ENCODE measurements at places on chromosomes 3 and 15.
A peak's percentile ranks its signal among the peaks of the same experiment; 100 is the strongest.

DNA sequence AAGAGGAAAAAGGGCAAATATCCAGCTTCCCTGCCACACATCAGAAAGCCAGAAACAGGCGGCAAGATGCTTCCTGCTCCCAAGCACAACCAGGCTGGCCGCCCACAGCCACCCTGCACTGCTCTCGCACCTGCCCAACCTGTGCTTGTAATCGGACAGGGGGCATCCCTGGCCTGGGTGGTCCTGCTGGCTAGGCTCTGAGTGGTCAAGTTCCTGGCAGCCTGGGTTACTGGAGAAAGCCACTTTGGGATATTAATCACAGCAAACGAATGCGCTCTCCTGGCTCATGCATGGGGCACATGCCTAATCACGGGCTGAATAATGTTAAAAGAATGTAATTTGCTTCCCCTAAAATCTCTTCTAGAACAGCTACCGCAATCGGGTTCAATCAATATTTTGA is 442.4 kb downstream of the MCTP2 start:
- no peak for DNase-seq

- no peak for DNase-seq
These were observed 9.7 kb downstream of the ERC2 start for GRCh38 chr3:56458496-56459103.

GRCh38 chr3:51934991-51935885 is 6.5 kb downstream of the RRP9 start:
- no peak for DNase-seq

DNA sequence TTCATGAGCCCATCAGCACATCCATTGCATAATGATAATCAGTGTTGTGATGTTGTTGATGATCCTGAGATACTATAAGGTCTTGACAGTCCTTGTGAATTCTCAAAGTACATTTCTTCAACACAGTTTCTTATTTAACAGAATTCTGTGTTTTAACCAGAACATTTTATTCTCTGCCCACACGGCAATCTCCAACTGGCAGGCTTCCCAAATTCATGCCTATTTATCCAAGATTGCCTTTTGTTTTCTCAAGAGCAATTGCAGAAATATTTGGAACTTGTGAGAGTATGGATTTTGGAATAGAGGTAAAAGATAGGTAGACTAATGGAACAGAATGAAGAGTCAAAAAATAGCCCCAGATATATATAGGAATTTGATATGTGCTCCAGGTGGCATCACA is 116.0 kb downstream of the UACA start:
- DNase-seq, result no peak

DNA sequence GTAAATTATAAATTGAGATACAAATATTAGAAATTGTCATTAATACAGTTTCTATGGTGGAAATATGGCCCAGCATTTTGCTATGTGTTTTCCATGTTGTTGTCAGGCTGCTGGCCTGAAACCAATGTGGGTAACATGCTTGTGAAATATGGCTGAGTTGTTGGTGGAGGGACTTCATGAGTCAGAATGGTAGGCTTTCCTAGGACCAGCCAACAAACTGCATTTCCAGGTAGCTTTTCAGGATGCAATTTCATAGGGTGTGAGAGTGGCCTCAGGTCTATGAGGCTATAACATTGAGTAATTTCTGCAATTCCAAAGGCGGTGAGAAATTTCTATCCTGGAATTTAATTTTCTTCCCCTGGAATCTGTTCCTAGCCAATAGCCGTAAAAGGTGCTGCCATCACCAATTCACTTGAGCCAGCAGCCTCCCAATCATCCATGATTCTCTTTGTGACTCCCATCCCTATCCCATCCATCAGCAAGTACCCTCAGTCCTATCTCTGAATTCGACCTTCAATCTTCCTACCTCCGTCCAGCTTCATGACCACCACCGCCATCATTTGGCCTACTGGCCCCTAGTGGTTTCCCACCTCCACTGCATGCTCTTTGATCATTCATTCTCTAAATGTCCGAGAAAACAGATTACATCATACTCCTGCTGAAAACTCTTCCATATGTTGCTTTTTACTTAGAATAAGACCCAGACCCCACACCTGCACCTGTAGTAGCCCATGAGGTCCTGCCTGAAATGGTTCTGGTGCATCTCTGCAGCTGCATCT is 276.6 kb upstream of the CFAP20DC start:
- no peak for DNase-seq

DNA sequence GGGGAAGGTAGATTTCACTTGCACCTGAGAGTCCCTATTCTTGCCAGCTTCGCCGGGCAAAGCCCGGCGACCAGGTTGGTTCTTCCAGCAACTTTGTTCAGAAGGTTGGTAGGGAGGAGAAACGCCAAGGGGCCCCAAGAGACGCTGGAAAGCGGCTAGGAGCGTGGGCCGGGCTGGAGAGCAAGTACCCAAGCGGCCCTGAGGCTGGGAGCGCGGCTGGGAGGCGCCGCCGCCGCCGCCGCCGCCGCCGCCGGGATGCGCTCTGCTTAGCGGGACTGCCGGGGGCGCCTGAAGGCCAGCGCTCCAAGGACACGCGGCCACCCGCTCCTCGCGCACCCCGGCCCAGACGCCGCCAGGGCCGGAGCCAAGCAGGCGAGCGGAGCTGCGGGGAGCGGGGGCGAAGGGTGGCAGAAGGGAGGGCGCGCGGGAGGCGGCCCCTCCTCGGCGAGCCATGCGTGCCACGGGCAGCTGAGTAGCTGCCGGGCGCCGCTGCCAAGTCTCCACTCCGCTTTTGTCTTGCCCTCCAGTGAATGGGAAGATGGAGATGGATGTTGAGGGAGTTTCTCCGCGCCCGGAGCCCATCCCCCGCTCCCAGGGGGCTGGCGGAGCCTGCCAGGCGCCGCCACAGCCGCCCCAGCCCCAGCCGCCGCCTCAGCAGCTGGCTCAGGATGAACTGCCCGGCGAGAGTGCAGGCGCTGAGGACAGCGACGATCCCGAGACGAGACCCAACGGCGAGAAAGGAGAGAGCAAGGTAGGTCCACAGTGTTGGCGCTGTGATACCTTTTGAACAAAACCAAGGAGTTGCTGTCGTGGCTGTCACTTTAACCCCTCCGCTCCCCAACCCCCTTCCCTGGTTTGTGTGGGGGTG is 227.4 kb upstream of the AZI2 start:
- no peak for DNase-seq

DNA sequence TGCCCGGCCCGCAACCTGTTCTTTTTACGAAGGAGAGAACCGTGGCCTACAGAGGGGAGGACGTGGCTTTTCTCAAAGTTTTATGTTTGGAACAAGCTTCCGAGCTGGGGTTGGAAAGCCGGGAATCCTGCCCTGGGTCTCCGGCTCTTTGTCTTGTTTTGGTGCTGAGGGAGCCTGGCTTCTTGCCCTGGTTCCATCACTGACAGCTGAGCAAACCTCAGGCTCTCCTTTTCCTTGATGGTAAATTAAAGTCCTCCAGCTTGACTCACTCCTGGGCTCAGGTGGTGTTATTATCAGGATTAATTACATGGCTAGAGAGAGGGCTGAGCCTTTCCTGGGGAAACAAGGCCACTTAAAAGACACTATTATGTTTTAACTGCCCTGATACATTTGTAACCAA is 289.5 kb upstream of the RGMA start:
- DNase-seq, result no peak

GRCh38 chr3:30007668-30008067 is 598.7 kb upstream of the TGFBR2 start:
- DNase-seq, result no peak

DNA sequence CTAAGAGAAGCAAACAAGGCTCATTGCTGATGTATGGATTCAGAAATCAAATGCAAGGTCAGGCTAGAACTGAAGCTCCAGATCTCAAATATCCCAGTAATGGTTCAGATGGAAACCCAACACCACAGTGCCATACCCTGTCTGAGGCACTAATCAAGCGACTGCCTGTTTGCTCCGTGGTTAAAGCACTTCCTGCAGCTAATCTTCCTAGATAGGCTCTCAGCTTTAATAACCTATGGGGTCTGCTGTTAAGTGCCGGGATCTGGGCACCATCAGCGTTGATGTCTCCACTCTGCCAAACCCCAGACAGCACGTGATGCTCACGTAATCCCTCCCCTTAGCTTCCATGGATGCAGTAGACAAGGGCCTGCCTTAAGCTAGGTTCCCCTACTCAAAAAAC is 262.6 kb downstream of the MECOM start:
- no peak for DNase-seq

DNA sequence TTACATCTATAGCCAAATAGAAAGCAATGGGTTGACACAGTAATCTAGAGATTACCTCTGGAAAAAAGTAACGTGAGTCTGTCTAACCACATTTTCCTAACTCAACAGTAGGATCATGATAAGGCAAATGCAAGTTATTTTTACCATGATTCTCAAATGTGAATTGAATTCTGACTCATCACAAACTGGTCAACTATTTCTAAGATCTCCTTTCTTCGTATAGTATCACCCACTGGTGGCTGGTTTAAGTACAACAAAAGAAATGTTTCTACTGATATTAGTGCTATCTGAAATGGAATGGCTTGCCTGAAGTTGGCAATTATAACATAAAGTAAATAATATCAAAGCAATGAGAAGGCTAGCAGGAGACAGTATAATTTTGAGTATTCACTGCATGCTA is 102.2 kb downstream of the ABI3BP start:
- no peak for DNase-seq

- no peak for DNase-seq
These were observed 20.8 kb downstream of the CORO2B start for GRCh38 chr15:68599560-68600071.

DNA sequence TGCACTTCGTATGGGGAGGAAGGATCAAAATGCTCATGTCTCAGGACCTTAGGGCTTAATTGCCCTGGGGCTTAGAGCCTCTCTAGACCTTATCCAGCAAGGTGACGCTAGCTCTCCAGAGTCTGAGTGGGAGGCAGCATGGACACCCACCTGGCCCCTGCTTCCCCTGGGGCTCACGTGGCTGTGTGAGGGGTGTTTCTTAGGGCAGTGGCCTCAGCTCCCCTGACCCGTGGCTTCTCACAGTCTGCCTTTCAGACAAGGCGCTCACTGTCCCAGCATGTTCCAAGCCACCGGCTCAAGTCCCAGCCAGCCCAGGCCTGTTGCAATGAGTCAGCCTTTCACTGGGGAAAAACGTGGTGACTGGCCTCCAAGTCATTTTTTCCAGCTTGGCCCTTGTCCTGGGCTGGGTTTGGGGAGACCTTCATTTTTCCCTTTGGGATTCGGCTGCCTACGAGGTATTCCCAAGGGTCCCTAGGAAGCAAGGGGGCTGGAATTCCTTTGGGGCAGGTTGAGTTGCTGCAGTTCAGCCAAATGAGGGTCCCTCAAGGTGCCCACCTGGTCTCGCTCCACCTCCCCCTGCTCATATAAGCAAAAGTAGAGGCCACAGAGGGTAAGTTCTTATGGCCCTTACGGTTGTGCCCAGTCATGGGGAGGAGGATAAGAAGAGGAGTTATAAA is 15.7 kb downstream of the BHLHE40 start:
- DNase-seq, result peak; percentile 72

DNA sequence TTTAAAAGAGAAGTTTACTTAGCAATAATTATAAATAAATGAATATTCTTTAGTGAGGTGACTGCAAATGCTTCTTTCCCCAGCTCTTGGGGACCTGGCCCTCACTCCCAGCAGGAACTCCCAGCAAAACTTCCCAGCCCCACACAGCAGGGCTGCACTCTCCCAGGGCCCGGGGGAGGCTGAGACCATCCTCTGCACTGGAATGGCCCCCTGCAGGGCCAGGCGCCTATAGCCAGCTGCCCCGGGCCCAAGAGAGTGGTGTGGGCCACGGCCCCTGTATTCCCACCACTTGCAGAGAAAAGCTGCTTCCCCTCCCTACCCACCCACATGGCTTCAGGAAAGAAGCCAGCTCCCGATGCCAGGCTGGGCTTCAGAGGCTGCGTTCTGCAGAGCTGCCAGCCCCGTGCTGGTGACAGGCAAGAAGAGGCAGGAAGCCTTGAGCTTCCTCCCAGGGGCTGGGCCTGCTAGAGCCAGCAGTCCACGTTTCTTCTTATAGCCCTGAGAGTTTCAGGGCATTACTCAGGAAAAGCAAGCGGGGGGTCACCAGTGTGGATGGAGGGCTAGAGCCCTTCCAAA is 20.0 kb downstream of the IDH2 start:
- no peak for DNase-seq

DNA sequence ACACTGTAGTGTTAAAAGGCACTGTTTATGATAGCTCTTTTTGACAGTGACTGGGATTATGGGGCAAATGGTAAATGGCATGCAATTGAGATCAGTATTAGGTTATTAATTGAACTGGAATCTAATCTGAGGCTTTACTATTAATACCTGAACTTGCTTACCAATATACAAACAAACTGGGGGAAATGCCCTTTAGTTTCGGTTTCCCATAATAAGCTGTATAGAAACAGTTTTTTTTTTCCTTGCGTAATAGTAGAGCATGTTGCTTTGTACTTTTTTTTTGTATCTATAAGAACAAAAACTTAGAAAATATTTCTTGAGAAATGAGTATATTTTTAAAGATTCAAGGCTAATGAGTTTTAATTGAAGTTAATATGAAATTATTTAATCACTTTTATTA is 95.0 kb downstream of the FNDC3B start:
- no peak for DNase-seq

GRCh38 chr3:33663042-33663441 is 55.0 kb downstream of the CLASP2 start:
- DNase-seq, result no peak

DNA sequence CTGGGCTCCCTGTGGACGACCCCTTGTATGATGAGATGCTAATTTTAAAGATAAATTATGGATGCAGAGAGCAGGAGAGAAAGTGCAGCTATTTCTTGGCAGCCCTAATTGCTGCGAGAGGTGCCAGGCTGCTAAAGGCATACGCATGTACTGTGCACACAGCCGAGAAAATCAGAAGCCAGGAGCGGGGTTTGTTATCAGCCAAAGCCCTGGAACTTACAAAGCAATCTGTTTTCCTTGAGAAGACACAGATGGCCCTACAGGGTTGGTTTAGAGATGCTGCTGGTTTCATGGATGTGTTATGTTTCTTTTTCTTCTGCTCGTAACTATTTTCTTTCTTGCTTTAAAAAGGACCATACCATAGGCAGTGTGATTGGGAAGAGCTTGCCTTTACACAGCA is 11.7 kb upstream of the CCK start:
- DNase-seq, result no peak

- no peak for DNase-seq
These were observed 312.1 kb upstream of the TGFBR2 start for GRCh38 chr3:30294241-30294667.

GRCh38 chr3:98971169-98971681 is 69.7 kb upstream of the DCBLD2 start:
- DNase-seq, result peak; percentile 84

- DNase-seq, result no peak
These were observed 58.3 kb upstream of the ALDH1A3 start for GRCh38 chr15:100821327-100821726.

DNA sequence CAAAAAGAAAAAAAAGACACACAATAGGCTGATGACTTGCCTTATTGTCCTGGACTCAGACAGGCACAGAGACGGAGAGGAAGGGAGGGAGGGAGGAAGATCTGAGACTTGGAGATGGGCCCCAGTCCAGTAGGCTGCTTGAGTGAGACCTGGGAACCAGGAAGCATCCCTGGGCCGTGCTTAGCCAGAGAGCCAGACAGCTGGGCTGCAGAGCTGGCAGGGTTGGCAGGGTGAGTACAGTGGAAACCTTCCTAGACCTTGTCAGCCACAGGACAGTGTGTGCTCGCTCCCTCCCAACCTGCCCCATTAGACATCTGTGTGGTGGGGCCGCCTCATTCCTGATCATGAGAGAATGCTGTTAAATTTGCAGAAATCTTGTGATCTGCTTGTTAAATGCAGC is 107.9 kb upstream of the ALDH1A3 start:
- no peak for DNase-seq

All from SW 1271 (cell line).